ENCODE measurements at places on chromosomes 13 and 19.

DNA sequence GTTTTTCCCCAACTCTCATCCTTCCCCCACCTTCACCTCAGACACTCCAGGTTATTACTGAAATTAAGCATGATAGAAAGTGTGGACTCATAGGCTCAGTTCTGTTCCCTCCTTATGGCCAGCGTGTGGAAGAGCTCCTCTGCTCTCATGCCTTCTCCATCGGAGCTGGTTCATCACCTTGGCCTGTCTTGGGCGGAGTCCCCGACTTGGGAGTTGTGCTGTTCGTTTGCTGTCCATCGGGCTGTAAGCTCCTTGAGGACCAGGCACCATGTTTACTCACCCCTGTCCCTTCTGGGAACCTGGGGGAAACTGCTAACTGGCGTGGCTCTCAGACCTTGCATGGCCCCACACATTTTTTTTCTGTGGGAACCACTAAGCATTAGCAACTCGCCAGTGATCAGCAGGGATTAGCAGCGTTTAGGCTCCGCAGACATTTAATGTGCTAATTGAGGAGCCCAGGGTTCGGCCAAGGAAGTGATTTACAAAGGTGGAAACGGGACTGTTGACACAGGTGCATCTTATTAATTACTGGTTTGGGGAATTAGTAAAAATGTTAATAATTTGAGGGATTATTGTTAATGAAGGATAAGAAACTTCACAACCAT is 123.8 kb downstream of the TM9SF2 start:
- DNase-seq, result no peak

DNA sequence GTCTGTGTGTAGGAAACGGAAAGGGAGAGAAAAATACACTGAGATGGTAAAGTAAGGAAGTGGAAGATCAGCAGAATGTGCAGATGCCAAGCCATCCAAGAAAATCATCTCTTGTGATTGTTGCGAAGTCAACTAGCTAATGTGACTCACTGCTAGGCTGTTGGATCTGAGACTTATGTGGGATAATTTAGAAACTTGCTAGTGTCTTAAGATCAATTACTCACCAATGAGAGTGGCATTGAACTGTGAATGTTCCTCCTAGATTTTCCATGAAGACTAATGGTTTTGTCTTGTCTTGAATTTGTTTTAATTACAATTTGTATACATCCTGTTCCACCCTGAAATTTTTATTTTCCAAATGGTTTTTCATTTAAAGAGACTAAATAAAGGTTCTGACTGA is 771.6 kb downstream of the EFNB2 start:
- DNase-seq, result no peak

- DNase-seq, result no peak
Measured at GRCh38 chr13:28485551-28485950, 9.4 kb downstream of the FLT1 start.

DNA sequence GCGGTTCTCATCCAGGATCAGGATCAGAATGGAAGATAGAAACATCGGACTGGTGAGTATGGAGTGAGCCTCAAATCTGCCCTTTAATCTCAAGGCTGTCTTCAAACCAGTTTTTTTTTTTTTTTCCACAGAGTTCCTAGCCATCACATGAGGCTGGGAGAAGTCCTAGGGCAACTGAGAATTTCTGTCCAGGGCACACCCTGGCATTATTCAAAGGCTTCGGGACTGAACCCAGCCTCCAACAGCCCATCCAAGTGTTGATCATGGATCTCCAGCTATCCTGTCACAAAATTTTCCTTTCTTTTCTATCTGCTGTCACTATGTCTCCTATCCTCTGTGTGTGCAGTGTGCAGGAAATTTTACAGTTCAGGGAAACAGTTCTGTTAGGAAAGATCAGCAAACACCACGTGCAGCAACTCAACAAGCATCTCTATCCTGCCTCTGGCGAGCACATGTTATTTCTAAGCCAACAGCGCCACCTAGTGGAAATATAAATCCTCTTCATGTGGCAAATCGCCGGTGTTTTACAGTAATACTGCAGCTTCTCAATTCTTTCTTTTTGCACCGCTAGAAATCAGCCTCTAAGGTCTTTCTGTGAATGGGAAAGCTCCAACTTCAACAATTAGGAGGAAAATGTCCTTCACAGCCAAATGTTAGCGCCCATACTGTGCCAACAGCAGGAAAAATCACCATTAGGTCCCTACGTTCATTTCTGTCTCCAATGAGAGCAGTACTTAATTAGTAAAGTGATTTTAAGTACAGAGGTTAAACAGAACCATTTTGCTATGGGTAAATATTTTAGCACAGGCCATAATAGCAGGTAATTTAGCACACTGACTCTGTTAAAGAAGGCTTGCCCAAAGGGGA is 21.4 kb upstream of the ZNF181 start:
- peak; percentile 32 for DNase-seq

DNA sequence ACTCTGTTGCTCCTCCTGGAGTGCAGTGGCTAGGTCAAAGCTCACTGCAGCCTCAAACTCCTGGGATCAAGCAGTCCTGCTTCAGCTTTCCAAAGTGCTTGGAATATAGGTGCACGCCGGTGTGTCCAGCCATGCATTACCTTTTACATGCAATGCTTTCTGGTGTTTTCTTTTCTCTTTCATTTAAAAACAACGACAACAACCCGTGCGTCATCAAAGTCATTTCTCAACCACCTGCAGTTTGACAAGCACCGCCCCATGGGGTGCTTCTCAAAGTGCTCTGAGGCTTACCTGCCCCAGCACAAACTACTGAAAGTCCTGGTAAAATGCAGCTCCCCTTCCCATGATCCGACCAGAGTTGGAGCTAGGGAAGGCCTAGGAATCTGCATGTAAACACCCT is 7.1 kb downstream of the QTRT1 start:
- no peak for DNase-seq
